Heart left ventricle (tissue), 16 donors: ENCODE measurements at places on chromosomes 16 and 17.

GRCh38 chr17:27390540-27390939, 65.7 kb upstream of the KSR1 start:
- no peak for DNase-seq

DNA sequence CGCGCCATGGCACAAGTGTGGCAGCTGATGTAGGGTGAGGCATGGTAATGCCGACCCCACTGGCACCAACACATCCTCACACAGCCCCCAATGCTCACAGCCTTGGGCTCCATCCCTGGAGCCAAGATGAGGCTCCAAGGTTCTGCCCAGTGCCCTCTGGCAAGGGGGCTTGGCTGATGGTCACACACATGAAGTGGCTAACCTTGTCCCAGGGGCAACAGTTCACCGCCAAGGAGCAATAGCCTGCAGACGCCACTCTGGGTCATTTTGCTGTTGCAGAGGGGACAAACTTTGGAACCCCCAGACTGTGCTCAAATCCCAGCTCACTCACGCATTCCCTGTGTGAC, 26.8 kb downstream of the TNFRSF13B start:
- no peak for DNase-seq

- no peak for DNase-seq
These were observed 68.4 kb downstream of the CMC2 start for GRCh38 chr16:80938004-80938878.

GRCh38 chr16:73028721-73029361, 19.1 kb downstream of the ZFHX3 start:
- no peak for DNase-seq

DNA sequence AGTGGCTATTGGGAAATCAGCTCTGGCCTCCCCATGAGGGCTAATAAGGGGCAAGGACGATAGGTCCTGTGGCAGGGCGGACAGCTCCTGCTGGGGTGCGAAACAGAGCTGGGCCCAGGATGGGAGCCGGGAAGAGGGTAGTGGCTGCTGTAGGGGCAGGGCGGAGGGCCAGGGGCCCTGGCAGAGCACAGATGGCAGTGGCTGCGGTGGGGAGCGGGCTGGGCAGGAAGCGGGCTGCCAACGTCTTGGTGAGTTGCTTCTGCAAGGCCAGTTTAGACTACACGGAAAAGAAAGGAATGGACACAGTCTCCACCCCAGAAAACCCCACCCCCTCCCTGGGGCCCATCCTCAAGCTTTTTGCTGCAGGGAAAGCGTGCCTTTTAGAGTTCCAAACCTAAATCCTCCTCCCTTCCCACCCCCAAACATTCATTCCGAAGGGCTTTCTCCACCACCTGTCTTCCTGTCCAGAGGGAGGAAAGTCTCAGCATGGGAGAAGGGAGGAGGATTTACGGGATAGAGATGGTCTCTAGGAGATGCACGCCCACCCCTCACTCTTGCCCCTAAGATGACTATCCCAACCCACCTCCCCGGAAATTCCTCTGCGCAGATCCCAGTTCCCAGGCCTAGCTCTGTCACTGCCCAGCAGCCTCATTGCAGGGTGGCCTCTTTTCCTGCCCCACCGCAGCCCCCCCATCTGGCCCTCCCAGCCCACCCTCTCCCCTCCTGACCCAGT, 7.1 kb downstream of the NKIRAS2 start:
- DNase-seq: no peak
